ENCODE measurements at places on chromosomes 13 and 19. TPM values are rescaled to one million over a fixed set of nuclear protein-coding genes. Genes with fewer than 3 reads are reported as not detected.

The LRP3 gene
- 0.24 TPM for total RNA-seq

The LMO7 gene
- total RNA-seq, result 4.7 TPM

- DNase-seq, result no peak
Observed at GRCh38 chr13:99322297-99323103, 15.3 kb upstream of the GPR183 start.

DNA sequence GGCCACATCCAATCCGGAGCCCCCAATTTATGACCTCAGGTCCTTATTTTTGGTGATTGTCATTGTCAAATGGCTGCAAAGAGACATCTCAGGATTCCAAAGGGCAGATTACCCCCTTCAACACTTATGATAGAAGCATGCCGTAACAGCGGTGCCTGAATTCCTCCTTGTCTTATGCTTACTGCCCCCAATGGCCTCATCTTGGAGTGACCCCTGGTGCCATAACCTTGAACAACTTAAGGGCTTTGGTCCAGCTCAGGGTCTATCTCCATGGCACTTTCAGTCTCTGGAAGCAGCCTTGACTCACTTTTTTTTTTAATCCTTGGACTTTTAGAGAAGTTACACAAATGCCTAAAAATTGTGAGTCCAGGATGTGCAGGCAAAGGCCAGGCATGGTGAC is 171.6 kb upstream of the ZNF507 start:
- no peak for DNase-seq

DNA sequence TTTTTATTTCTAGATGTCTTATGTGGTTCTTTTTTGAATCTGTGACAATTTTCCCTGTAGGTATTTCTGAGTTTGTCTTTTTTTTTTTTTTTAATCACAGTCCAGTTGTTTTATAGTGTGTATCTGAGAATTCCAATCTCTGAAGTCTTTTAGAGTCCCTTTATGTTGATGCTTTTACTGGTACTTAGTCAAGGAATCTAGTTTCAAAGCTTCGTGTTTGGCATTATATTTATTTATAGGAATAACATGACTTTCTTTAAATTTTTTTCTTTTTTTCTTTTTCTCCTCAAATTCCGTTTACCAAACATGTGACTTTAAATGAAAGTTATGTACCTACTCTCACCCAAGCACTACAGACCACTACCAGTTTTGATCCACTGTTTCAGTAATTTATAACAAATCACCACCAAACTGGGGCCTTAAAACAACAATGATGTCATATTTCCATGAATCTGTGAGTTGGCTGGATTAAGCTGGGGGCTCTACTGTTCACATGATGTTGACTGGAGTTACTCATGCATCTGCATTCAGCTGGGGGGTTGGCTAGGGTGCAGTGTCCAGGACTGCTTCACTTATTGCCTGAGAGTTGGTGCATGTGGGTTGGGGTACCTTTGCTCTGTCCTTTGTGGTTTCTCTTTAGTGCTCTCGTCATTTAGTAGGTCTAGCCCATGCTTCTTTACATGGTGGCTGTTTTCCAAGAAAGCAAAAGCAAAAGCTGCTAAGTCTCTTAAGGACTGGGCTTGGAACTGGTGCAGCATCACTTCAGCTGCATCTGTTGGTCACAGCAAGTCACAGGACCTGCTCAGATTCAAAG is 22.3 kb downstream of the KCTD4 start:
- no peak for DNase-seq
